ENCODE measurements at places on chromosomes 2 and 18.
A peak's percentile ranks its signal among the peaks of the same experiment; 100 is the strongest.

DNA sequence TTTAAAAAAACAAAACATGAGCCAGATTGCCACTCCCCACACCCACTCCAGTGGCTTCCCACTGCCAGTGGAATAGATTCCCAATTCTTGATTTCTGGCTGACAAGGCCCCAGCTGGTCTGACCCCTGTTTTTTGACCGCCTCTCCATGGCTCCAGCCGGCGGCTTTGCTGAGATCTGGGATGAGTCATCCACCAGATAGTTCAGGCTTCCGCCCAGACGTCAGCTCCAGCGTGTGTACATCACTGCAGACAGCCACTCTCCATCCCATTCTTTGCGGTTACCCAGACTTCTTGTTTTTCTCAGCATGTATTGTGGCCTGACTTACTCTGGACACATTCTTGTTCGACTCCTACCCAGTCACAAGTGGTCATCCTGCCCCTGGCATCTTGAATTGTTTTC is 227.9 kb downstream of the GBX2 start:
- peak; percentile 37 for DNase-seq

- DNase-seq = no peak
Measured at GRCh38 chr2:113872201-113872600, 17.7 kb upstream of the ACTR3 start.

DNA sequence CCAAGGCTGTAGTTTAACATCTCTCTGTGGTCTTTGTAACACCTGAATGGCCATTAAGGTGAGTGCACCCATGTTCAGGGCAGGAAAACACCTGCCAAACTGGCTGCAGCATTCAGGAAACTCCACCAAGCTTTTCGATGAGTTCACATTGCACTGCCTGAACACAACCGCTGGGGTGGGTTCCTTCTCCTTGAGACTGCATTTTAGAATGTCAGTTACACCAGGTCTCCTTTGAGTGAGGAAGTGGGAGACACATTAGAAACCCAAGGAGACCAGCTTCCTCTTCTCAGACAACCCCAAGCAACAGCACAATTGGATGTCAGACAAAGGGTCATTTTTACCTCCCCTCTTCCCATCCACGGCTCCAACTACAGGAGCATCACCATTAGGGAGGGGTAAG is 35.2 kb downstream of the CYRIA start:
- no peak for DNase-seq

DNA sequence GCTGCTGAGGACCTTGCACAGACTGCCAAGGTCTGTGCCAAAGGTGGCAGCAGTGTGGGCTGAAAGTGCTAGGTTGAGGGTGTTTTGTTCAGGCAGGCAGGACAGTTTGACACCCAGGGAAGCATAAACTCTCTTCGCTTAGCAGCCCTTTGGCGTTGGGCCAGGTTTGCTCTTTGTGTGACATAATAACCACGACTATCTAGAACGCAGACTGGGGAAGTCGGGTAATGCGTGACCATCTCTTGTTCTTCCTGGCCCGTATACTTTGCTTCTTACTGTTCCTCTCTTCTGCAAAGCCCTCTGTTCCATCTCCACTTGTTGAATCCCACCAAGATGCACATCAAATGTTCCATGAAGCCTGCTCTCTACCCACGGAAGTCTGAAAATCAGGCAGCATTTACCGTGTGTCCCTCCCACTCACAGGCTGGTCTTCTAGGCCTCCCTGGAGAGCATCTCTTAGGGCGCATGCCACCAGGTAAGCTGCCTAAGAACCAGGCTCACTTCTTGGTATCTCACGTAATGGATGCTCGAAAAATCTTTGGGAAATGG is 96.7 kb upstream of the LMAN1 start:
- DNase-seq = no peak

GRCh38 chr18:9365406-9365805 is 30.8 kb downstream of the TWSG1 start:
- no peak for DNase-seq

- peak; percentile 2 for DNase-seq
Measured at GRCh38 chr18:53991202-53991601, 233.3 kb downstream of the MBD2 start.
